Activated naive CD4-positive, alpha-beta T cell (primary cell): ENCODE measurements at places on chromosomes 1 and 21.

DNA sequence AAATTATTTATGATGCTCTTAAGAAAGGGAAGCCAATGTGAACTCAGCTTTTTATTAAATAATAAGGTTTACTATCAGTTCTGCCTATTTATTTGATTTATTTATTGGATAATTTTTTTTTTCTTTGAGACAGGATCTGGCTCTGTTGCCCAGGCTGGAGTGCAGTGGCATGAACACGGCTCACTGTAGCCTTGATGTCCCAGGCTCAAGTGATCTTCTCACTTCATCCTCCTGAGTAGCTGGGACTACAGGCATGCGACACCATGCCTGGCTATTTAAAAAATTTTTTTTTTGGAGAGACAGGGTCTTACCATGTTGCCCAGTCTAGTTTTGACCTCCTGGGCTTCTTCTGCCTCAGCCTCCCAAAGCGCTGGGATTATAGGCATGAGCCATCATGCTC, 21.0 kb upstream of the DNAJC28 start:
- DNase-seq = no peak

DNA sequence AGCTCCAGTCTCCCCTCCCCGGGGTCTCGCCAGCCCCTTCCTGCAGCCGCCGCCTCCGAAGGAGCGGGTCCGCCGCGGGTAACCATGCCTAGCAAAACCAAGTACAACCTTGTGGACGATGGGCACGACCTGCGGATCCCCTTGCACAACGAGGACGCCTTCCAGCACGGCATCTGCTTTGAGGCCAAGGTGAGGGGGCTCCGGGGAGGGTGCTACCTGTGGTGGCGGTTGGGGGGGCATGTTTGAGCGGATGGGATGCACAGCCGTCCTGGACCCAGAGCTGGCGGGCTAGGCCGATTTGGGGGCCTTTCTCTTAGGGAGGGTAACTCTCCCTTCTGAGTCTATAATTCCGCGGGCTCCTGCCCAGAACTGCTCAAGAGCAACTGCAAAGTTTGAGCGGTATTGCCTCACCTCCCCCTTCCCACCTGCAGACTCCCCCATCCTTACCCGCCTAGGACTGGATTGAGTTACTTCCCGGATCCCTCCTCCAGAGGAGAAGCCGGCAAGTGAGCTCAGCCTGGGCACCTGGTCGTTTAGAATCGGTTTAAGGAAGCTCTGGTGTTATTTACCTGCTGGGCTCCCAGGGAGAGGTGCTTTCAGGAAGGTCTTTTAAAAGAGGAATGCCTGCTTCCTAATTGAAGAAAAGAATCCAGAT, 730 bp downstream of the NOS1AP start:
- DNase-seq = no peak

DNA sequence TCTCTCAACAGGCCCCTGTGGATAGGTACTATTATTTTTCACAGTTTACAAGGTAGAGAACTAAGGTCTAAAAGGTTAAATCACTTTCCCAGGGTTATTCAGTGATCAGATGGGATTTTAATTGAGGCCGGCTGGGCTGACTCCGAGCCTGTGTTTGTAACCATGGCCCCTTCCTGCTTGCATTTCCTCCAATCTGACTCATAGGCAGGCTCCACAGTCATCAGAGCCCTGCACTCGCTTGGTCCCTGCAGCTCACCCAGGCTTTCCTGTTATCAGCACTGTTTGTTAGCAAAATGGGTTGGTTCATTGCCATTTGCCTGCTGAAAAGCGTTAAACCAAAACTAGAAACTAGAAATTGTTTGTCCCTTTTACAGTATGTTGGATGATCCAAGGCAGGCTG, 41.4 kb upstream of the LMX1A start:
- no peak for DNase-seq

- peak; percentile 50 for DNase-seq
These were observed 6.0 kb downstream of the CYB561D1 start for GRCh38 chr1:109499661-109500536.

DNA sequence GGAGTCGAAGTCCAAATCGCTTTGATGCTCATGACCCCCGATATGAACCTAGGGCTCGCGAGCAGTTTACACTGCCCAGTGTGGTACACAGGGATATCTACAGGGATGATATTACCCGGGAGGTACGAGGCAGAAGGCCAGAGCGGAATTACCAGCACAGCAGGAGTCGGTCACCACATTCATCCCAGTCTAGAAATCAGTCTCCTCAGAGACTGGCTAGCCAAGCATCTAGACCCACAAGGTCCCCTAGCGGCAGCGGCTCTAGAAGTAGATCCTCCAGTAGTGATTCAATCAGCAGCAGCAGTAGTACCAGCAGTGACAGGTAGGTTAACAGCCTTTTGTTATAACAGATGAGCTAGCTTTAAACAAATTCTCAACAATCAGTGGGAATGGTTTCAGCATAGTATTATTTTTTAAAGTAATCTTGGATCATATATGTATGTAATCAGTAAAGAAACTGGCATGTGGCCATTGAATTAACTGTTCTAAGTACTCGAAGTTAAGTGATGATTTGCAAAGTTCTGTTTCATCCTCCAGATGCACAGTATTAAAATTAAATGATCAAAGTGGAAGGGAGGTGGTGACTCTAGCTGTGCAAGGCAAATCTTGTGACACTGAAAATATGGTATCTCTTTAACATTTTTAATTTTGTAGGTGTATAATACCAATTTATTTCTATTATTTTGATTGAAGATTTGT, 29.0 kb downstream of the SPEN start:
- DNase-seq = no peak

GRCh38 chr1:15803380-15803779, 4.1 kb downstream of the UQCRHL start:
- DNase-seq = no peak

- DNase-seq = no peak
These were observed 29.2 kb downstream of the COL16A1 start for GRCh38 chr1:31674626-31675025.

- DNase-seq = no peak
These were observed 85.3 kb downstream of the SCCPDH start for GRCh38 chr1:246809473-246809872.

DNA sequence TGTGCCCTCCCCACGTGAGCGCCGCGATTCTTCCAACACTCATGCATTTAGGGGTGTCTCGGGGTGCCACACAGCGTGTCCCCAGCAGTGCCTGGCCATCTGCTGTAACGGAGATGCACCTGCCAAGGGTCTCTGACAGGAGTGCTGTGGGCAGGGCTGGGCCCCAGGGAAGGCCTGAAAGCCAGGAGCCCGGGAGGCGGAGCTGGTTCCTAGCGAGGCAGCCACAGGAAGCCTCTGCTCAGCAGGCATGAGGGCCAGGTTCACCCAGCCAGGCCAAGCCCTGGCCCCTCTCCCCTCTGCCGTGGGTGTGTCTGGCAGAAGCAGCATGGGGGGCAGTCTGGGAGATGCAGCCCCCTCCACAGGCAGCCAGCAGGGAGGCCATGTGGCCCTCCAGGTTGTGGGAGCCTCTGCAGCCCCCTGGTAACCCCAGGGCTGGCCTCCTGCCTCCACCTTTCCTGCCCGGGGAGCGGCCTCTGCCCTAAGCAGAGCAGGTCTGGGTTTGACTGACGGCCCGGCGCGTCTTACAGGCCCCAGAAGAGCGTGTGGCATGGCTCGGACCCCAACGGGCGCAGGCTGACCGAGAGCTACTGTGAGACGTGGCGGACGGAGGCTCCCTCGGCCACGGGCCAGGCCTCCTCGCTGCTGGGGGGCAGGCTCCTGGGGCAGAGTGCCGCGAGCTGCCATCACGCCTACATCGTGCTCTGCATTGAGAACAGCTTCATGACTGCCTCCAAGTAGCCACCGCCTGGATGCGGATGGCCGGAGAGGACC, 30.4 kb downstream of the SLC19A1 start:
- no peak for DNase-seq

GRCh38 chr1:109989506-109990301, 5.1 kb downstream of the AHCYL1 start:
- no peak for DNase-seq

DNA sequence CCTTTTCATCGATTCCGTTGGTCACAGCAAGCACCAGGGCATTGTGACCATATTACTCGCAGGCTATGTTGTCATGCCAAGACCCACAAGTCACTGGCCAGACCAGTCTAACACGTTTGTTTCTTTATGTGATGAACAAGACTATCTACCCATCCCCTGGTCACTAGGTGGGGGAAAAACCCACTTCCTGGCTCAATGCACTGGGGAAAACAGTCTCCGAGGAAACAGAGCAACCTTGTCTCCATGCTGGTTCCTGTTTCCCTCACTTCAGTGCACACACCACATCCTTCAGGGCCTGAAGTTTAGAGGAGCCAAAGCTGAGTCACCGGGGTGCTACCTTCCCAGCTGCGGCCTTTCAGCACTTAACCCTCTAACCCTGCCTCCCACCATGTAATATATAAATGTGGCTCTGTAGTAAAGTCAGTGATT, 20.9 kb downstream of the ERICH3 start:
- no peak for DNase-seq

DNA sequence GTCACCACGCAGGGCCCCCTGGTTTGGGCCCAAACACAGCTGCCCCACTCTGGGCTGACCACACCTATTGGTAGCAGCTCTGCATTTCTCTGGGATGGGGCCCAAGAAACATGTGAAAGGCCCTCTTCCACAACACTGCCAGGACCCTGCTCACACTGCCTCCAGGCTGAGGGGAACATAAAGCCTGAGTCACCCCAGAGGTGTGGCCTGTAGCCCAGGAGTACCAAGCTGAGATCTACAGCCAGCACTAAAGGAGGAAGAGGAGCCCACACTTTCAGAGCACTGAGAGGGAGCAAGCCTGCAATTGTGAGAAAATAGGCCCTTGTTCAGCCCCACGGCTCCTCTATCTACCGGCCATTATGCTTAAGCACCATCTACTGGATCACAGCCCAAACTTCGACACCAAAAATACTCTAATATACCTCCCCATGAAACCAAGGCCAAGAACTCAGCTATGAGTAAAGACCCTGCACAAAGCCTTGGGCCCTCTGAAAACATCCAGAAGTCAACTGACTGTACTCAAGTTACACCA, 14.4 kb upstream of the OR2T10 start:
- DNase-seq = no peak

DNA sequence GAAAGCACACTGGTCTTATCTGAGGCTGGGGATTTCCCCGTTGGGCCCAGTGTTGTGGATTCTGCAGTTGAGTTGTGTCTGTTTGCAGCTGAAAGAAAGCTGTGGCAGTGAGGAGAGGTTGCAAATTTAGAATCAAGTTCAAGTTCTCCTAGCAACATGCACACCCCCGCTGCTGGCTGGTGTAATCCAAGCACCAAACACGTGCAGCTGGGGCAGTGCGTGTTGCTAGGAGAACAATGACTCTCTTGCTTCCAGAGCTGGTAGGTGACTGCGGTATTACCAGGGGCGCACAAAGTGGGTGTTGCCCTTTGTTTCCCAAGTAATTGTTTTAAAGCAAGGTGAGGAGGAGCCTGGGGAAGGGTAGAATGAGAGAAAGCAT, 91.5 kb downstream of the IER5 start:
- no peak for DNase-seq

GRCh38 chr1:107889524-107889923, 75.5 kb downstream of the VAV3 start:
- DNase-seq = no peak

DNA sequence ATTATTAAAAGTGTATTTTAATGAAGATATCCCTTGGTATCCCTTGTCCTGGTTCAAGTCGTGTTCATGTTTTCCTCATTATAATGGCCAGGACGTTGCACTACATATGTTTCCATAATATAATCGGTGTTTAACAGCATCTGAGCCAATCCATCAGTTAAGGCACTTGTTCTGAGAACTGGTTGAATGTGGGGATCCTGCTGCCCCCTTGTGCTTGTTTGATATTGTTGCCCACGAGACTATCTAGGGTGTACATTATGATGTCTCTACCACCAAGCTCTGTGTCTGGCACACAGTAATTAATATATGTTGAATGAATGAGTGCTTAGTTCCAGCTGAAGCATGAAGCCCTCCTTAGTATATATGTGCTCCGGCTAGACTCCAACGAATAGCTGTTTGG, 193.0 kb downstream of the CACNA1E start:
- no peak for DNase-seq

DNA sequence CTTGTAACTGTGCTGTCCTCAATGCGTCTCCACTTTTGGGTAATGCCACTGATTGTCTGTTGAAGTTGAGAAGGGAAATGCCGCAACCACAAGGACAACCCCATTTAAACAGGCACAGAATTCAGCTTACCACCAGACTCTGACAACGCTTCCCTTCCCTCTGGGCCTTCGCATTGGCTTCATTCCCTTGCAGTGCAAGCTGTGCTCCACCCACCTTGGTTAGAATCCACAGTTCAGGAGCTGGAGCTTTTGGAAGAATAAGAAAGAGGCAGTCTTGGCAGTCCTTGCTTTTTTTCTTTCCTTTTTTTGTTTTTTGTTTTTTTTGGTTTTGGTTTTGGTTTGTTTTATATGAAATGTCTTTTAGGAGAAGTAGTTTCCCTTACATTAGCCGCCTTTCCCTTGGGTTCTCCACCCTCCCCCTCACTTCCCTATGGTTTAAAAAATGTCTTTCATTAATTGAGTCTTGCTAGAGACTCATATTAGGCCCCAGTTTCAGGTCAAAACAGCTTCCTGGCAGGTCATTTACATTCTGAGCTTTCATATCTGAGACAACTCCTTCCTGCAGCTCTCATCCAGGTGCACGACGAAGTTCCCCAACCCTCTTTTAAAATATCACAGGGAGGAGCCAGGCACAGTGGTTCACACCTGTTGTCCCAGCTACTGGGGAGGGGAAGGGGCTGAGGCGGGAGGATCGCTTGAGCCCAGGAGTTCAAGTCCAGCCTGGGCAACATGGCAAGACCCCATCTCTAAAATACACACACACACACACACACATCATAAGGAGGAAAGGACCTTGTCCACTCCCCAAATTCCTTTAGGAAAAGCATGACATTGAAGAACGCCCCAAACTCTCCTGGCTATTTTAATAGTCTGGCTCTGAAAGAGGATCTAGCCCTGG, 20.7 kb upstream of the LAX1 start:
- DNase-seq = no peak

DNA sequence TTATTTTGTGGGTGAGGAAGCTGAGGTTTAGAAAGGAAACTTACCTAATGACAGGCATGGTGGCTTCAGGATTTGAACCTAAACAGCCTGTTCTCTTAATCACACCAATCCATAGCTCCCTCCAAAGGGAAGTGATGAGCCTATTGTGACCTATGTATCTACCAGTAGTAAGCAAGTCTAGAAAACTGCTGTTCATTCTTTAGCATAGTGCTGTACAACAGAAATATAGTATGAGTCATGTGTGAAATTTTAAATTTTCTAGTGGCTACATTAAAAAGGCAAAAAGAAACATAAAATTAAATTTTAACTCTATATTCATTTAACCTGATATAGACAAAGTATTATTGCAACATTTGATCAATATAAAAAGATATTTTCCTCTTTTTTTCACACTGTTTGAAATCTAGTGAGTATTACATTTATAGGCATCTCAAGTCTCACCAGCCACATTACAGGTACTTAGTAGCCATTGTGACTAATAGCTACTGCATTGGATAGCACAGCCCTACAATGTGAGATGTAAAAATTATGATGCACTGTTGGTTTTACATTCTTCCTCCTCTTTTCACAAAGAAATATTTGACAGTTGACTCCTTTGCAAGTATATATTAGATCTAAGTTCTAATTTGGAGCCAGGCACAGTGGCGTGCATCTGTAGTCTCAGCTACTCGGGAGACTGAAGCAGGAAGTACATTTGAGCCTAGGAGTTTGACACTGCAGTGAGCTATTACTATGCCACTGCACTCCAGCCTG, 16.6 kb downstream of the IPO9 start:
- no peak for DNase-seq

GRCh38 chr1:243562473-243562872, 287.6 kb downstream of the AKT3 start:
- DNase-seq = no peak

GRCh38 chr1:80807981-80808380, 992.8 kb upstream of the ADGRL2 start:
- no peak for DNase-seq
